ENCODE measurements at places on chromosomes 7 and 10.

DNA sequence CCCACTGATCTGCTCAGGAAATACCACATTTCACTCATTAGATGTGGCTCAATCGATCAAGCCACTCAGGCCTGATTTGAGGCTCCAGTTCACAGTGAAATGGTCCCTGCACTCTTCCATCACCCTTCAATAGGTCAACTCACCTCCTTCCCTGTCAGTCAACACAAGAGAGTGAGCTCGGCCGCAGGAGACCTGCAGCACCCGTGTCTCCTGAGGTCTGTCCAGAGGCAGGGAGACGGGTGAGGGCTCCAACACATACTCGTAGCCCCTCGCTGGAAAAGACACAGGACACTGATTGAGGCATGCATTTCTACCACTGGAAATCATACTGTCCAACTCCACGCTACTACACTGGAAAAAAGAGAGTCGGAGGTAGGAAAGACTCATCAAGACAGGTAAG is 7.1 kb downstream of the RCC1L start:
- DNase-seq: no peak

- no peak for DNase-seq
Observed at GRCh38 chr10:14020037-14020664, 310.6 kb downstream of the FRMD4A start.

GRCh38 chr10:98138031-98138430 is 3.6 kb downstream of the R3HCC1L start:
- DNase-seq: no peak

DNA sequence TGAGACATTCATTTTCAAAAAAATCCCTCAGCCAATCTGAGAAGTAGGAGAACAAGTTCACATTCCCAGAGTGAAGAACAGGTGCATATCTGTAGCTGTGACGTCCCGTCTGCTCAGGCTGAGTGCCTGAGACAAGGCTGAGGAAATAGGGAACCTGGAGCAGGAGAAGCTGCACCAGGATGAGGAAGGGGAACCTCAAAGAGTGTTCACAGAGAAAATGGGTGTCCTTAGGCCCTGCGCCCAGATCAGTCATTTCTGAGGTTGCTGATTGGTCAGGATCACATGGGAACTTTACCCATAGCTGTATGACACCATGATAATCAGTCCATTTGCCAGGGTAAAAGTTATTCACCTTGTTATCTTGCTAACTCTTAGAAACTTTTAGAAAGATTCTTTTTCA is 34.2 kb upstream of the TARP start:
- no peak for DNase-seq

- DNase-seq: no peak
Observed at GRCh38 chr7:106054156-106054910, 57.8 kb downstream of the SYPL1 start.

GRCh38 chr7:55278321-55278720 is 86.8 kb upstream of the LANCL2 start:
- no peak for DNase-seq

- DNase-seq: peak; percentile 79
Observed at GRCh38 chr7:143361552-143362130, 872 bp downstream of the FAM131B start.

All from cerebellum (tissue), 4 donors.